Skeletal muscle cell (primary cell): ENCODE measurements at places on chromosomes 6 and 20.

DNA sequence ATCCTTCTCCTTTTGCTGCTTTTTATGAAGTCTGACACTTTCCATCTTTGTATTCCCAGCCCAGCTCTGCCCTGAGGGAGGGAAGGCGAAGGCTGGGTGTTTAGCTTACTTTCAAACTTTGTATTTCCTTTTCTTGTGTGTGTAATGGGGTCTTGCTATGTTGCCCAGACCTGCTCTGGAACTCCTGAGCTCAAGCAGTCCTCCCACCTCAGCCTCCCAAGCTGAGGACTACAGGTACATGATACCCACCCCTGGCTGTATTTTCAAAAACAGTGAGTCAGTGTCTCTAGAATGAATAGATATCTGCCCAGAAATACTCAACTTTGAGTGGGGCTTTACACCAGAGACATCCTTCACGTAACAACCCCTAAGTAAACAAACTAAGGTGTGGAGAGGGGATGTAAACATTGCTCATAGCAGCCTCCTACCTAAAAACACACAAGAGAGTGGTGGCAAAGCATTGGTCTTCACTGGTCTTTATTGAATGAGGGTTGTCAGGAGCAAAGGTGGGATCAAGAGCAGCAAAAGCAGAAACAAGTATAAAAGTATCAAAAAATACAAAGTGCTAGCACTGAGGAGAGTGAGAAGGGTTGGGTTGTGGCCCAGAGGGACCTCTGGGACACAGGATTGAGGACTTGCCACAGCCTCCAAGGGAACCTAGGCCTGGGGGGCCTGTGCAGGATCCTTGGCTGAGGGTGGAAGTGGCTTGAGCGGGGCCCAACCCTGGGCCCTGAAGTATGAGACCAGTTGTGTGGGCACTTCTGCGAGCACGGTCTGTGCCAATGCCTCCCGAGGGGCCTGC lies 10.2 kb downstream of the SPAG4 start:
- DNase-seq: no peak

DNA sequence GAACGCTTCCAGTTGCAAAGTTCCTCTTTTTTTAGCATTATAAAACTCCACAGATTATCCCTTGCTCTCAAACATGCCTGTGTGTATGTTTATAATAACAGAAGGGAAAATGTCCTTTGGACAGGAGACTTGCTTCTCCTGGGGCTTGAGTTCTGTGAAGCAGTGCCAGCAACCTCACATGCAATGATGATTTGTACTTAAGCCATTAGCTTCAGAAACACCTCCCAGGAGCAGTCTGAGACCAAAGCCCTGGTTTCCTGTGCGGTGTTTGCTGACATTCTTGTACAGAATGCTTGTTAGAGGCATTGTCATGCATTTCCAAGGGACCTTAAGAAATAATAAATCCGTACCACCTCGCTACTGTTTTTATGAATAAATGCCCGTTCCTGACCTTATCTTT lies 752.8 kb downstream of the CBLN4 start:
- DNase-seq: no peak

GRCh38 chr20:59823491-59824259 lies 109.8 kb downstream of the SYCP2 start:
- no peak for DNase-seq

- DNase-seq: no peak
Observed at GRCh38 chr6:142031035-142031434, 101.7 kb upstream of the GJE1 start.

DNA sequence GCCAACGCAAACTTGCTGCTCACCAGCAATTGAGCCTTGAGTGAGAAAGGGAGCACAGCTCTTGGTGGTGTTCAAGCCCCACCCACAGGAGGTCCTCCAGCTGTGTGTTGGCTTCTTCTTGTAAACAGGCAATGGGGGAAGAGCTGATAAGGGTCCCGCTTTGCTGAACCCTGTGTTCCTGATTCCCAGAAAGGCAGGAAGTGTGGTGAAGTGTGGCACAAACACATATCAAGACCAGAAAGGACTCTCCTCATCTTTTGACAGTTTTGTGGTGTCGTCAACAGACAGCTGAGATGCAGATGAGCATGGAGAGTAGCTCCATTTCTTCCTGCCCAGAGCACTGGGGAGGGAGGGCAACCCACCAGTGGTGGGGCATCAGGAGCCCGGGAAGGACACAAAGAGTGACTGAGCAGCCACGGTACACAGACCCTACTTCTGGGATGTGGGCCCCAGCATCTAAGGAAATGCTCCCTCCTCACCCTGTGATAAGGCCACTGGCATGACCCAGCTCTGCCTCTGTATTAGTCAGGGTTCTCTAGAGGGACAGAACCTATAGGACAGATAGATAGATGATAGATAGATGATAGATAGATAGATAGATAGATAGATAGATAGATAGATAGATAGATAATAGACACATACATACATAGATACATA lies 188.9 kb upstream of the TAB2 start:
- DNase-seq: no peak

DNA sequence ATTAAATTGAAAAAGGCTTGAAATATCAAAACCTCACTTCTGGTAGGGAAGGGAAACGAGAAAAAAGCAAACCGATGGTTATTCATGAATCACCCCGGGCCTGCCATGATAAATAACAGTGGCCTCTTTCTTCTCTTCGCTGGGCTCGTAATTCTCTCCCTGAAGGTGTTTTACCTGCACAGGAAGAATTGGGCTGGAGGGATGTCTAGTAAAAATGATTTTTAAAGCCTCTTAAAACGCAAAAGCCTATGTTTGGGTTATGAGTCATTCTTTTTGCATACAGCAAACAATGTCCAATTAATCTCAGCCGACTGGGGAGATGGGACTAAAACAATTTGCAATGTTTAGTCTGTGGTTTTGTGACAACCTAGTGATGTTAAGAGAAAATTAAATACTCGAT lies 16.8 kb downstream of the LINC00237 start:
- no peak for DNase-seq

DNA sequence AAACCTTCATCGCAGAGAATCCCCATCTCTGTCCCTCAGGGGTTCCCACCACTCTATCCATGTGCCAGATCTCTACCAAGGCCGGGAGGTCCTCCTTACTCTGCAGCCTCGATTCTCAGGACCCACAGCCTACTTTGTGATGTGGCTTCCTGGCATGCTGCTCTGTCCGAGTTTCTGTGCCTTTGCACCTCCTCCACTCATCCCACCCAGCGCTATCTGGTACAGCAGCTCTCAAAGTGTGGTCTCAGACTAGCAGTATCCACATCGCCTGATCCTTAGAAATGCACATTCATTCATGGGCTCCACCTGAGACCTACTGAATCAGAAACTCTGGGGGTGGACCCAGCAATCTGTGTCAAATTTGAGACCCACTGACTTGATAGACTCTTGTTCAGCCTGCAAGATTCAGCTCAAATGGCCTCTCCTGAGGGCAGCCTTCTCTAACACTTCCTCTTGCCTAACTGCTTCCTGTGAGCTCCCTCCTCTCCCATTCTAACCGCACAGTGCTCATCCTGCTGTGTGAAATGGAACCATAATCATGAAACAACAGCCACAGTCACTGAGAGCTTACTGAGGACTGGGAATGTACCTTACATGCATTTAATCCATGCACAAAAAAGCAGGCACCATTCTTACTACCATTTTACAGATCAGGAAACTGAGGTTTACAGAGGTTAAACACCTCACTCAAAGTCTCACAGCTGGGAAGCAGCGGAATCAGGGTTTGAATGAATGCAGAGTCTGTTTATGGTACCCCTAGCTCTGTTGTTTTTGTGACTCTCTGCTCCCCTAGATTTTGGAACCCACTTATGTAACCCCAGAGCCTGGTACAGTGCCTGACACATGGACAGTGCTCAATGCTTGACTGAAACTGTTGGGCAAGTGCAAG lies 69.4 kb downstream of the JPH2 start:
- DNase-seq: no peak

- DNase-seq: peak; percentile 75
Observed at GRCh38 chr6:56374841-56375369, 127.5 kb upstream of the COL21A1 start.
